GM10248 (cell line): ENCODE measurements at places on chromosomes 4 and X.

DNA sequence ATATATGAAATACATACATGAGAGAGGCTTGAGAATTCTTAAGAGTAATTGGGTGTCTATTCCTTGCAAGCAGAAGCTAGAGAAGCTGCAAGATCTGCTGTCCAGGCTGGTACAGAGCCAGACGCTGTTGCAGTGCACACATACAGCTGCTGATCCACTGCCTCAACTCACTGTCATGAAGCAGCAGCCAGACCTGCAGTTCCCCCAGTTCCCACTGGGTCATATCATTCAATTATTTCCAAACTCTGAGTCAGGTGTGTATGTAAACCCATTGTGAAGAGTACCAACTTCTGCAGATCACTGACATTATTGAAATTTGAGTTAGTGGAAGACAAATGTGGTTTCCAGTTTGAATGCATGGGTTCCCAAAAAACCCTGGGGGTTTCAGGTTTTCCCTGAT, 1212.8 kb upstream of the ADGRL3 start:
- DNase-seq: no peak

GRCh38 chr4:174041555-174042105, 241.8 kb downstream of the FBXO8 start:
- no peak for DNase-seq

DNA sequence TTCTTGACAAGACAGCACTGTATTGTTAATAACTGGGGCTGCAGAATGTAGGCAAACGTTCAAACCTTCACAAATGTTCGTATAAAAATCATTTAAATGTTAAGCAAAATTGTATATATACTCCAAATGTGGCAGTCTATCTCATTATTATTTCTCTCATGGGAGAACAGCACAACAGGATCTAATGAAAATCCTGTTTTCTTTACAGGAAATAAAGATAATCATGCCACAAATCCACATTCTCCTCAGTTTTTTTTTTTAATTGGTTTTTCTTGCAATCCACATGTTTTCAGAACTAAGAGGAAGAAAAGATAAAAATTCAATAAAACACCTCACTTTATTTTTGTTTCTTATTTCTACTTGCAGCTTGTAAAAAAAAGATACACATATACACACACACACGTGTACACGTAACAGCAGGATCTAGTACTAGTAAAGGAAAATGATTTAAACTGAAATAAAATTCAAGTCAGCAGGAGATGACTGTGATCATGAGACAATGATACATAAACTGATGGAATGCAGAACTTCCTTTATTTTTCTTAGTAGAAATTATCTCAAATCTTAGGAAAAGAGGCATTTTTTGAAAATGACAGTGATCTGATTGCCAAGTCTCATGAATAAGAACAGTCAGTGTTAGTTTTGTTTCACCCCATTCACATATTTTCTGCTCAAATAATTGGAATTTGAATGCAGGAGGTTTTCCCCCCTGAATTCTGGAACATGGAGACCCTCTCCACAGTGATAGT, 11.3 kb downstream of the APBB2 start:
- DNase-seq: no peak

GRCh38 chr4:2322841-2323240, 60.9 kb upstream of the MXD4 start:
- DNase-seq: no peak

DNA sequence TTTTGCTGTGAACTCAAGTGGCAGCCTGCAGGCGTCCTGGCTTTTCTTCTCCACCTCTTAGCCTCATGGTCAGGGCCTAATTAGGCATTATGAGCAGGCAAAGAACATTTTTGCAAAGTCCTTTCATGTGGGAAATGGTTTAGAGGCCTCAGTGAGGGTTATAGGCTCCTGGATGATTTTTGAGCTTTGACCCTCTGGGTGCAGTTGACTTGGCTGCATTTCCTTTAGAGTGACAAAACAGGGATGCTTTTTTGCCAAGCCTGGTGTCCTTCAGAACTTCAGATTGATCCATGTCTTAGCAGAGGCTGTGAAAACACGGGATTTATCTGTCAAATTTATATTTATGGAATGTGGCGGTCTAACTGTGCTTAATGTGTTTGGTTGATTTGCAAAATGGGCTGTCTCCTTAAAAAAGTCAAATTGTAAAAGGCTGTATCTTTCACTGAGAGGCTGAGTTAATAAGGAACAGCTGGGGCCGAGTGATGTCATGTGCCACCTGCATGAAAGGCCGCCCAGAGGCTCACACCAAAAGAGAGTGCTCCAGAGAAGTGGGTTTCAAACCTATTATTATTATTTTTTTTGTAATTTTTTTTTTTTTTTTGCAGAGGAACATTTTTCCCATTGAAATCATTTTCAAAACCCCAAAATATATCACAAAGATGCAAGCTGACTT, 192.2 kb upstream of the ARX start:
- DNase-seq: no peak

- no peak for DNase-seq
Measured at GRCh38 chrX:122046226-122046625, 998.8 kb downstream of the GLUD2 start.
